Cortex of kidney (tissue), 1 donor: ENCODE measurements at places on chromosomes 4 and X.

DNA sequence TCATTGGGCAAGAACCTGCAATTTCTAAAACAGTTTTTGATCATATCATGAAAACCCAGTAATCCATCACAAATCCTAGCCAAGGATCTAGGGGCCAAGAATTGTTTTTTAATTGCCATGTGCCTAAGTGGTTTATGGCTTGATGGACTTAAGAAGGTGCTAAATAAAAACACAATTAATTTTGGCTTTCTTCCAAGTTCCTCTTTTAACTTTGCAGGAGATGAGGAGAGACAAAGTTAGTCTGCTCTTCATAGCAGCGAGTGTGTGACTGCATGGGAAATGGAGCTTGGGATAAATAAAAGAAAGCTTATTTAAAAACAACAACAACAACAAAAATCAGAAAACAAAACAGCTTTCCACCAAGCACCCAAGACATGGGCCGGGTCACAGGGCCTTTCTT is 41.4 kb downstream of the ARHGEF9 start:
- no peak for DNase-seq

DNA sequence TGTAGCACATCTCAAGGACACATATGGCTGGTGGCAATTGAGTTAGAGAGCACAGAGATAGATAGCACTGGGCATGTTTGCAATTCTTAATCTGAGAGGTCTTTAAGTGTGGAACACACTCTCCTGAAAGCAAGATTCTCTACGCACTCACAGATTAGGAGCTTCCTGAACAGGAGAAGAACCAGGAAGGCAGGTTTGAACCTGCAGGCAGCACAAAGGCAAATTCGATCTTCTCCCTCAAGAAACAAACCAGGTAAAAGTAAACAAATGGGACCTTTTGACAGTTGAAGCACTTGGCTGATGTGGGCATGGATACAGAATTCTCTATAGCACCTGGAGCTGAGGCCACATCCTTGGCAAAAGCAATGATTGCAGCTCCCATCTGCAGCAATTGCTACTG is 24.3 kb downstream of the HS3ST1 start:
- DNase-seq, result no peak

GRCh38 chr4:173682609-173683008 is 152.6 kb upstream of the HAND2 start:
- no peak for DNase-seq

GRCh38 chr4:165991325-165992180 is 118.5 kb downstream of the TLL1 start:
- DNase-seq, result no peak

GRCh38 chr4:11824566-11824965 is 395.9 kb upstream of the HS3ST1 start:
- DNase-seq, result no peak

GRCh38 chr4:35520059-35520458 is 724.3 kb downstream of the ARAP2 start:
- DNase-seq, result no peak

GRCh38 chr4:170425521-170426143 is 335.9 kb upstream of the AADAT start:
- no peak for DNase-seq

GRCh38 chr4:28462766-28463700 is 1602.4 kb downstream of the STIM2 start:
- no peak for DNase-seq

GRCh38 chrX:140697618-140698017 is 11.9 kb upstream of the LINC00632 start:
- DNase-seq, result no peak

DNA sequence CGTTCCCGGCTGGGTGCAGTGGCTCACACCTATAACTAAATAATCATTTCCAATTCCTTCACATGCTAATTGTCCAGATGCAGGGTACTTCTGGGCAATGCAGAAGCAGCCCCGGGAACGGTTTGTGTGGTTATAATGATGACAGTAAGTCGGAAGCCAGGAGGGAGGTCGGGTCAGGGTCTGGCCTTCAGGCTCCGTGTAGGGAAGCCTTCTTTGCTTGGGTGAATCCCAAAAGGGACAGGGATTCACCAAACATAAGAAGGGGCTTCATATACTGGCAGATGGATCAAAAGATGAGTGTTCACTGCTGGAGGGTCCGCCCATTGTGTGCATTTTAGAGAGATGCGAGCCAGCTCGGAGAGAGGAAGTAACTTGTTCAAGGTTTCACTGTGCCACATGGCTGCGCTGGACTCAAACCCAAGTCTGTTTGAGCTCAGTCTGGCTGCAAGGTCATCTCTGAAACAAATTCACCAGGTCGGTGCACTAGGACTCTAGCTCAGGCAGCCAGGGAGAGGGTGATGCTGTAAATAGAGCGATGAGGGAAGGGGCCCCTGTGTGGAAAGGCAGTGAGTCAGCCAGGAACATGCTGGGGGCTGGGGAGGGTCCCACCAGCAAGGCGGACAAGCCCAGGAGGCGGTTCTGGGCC is 4.8 kb upstream of the KIAA0232 start:
- no peak for DNase-seq

DNA sequence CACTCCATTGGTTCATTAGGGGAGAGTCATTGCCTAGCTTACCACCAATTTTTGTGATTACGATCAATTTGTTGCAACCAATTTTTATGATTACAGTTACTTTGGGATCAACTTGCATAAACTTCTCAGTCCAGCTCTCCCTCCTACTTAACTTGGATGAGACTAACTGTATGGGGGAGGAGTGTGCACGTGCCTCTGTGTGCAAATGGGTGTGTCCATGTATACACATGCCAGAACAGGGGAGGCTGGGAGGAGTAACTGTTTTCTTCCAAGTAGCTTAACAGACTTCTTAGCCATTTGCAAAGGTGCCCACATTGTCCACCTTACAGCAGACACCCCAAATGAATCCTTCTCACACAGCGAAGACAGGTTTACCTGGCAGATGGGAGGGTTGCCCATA is 117.7 kb upstream of the VCX3B start:
- DNase-seq, result no peak

- DNase-seq, result no peak
Measured at GRCh38 chr4:86442881-86443280, 83.0 kb upstream of the MAPK10 start.

DNA sequence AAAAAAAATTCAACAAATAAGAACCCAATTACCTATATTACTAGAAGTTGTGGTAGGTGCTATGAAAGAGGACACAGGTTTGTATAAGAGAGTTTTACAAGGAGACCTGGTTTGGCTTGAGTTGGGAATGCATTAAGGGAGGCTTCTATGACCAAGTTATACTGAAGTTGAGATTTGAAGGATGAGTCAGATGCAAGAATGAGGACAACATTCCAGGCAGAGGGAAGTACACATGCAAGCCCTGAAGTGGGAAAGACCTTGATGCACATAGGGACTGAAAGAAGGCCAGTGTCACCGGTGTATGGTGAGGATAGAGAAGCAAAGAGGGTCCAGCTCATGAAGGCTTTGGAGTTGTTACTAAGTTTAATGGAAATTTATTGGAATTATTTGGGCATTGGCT is 52.2 kb downstream of the ANK2 start:
- no peak for DNase-seq

DNA sequence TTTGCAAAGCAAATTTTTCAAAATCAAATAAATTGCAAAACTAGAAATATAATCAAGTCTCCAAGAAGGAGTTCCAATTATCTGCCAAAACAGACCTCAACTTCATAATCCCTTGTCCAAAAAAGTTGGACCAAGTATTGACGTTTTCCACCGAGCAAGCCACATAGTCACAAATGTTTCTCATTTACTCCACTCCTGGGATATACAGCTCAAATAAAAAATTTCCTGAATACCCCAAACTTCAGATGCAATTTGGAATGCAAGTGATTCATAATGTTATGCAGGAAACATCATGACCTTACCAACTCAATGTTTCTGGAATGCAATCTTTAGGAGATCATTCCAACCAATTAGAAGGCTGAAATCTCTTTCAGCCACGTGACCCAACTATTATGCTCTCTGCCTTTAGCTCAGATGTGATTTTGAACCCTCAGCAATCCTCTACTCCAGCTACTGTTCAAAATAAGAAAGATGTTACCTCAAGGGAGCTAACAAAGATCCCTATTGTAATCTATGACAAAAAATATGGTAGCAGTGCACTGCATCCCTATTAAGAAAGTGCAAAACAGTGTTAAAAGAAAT is 72.4 kb downstream of the PRDM5 start:
- no peak for DNase-seq

- no peak for DNase-seq
Measured at GRCh38 chrX:107978071-107978470, 4.1 kb downstream of the TEX13B start.

DNA sequence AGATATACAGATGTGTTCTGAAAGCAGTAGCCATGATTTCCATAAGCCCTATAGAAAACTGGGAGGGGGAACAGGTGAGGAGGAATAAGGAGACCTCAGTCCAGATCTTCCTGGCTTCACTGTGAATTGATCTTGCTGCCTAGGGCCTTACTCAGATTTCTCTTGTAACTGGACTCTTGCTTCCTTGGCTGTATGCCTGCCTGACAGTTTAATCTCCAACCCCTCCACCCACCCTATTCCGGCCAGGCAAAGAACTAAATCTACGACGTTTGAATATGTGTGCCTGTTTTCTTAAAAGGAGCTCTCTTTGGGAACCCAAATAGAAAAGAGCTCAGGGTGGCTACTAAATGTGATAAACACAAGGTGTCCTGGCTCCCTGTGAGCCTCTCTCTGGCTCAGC is 173.0 kb downstream of the GPC3 start:
- no peak for DNase-seq

DNA sequence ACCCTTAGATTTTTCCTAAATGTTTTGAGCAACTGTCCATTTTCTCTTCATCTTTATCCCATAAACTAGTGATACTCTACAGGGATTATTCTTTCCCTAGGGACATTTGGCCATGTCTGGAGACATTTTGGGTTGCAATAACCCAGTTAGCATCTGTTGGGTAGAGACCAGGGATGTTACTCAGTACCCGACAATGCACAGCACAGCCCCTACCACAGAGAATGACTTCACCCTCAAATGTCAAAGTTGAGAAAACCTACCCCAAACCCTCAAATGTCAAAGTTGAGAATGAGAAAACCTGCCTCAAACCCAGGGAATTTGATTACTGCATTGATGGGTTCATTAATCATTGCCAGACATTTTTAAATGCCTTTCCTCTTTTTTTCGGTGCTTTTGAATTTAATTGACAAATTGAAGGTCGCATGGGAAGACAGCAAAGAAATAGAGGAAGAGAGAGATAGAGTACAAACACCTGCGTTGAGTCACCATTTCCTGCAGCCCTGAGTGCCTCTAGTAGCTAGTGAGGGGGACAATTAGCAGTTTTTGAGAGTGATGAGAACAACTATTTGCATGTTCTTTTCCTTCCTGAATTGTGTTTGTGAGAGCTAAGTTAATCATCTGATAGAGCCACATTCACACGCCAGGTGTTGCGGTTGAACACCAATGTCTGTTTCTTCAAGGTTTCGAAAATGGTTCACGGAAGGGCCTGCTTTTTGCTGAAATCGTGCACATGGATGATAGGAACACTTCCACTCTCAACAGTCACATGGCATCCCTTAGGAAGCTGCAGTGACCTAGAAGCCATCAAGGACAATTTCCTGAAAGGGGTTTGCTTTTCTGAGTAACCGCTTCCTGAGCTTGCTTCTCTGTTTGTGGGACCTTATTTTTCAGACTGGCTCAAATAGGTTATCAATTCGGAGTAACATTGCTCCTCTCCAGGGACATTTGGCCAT is 203.9 kb upstream of the VCX3A start:
- DNase-seq, result no peak

GRCh38 chr4:59770601-59771264 is 1429.4 kb upstream of the ADGRL3 start:
- DNase-seq, result no peak

DNA sequence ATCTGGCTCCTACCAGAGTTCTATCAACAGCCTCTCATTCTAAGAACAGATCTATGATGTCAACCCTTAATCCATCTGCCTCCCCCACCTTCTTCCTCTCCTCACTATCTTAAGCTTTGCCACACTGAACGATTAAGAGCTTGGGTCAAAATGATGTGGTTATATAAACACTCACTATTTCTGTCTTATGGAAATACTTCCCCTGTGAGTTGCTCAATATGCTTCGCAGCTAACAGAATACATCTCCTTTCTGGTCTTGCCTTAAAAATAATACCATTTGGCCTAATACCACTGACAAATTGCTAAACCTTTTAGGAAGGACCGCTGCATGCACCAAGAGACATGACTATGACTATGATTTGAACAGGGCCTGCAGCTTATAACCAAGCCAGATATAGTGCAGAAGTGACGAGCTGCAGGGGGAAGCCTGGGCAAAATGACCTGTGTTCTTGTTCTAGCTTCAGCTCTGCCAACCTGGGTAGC is 130.9 kb downstream of the RNF150 start:
- no peak for DNase-seq

- no peak for DNase-seq
Measured at GRCh38 chr4:17781300-17782287, at the start of gene FAM184B. Gene FAM184B, minus strand, starts transcription at chr4:17781621. Its CDS starts 322 bp downstream, at chr4:17781299.

DNA sequence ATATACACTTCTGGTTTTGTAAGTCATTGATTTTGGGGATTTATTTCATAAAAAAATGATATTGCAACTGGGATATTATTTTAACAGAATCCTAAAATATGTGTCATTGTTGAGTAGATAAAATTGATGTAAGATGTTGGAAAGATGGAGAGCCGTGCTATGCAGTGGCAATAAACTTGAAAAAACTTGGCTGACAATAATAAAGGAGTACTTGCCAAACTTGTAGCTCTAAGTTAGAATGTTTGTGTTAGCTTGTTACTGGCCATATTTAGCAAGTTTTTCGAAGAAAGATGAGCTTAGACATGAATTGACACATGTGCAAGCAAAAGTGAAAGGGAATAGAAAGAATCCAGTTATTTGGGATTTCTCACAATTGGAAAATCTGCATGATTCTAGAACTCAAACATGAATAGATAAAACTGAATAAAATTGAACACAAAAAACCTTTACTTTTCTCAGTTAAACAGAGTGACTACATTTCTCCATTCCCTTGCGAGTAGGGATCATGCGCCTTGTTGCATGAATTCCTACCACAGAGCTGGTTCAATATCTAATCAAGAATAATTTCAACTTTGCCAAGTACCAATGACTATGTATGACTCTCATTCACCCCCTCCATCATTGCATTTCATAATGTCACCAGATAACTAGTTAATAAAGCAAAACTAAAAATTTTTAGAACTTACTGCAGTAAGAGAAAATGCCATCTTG is 327.8 kb downstream of the CAMK2D start:
- no peak for DNase-seq

- no peak for DNase-seq
Measured at GRCh38 chr4:827209-828081, 1.5 kb upstream of the CPLX1 start.

GRCh38 chr4:149781150-149781549 is 34.5 kb downstream of the IQCM start:
- DNase-seq, result no peak
